ENCODE measurements at places on chromosomes 16 and 17. TPM values are rescaled to one million over a fixed set of nuclear protein-coding genes. Genes with fewer than 3 reads are reported as not detected.

The DNAI2 gene
- 0.12 TPM for polyA plus RNA-seq

The MYO15B gene
- 172 TPM for polyA plus RNA-seq

The MSRB1 gene
- polyA plus RNA-seq = 55.9 TPM

The NXPH3 gene
- 0.76 TPM for polyA plus RNA-seq

The ZNF205 gene
- polyA plus RNA-seq = 15.2 TPM

The GJD3 gene
- not detected for polyA plus RNA-seq

The ODAD4 gene
- polyA plus RNA-seq = 8.7 TPM

The KCNH6 gene
- 2.2 TPM for polyA plus RNA-seq

The HS3ST2 gene
- polyA plus RNA-seq = 0.48 TPM

The IRX3 gene
- 20.1 TPM for polyA plus RNA-seq

The IL17C gene
- polyA plus RNA-seq = 0.13 TPM

The ELMO3 gene
- polyA plus RNA-seq = 4.7 TPM

The FOXF1 gene
- polyA plus RNA-seq = not detected

The NGFR gene
- 2.9 TPM for polyA plus RNA-seq

The SMTNL2 gene
- polyA plus RNA-seq = 57.5 TPM

The PRAC1 gene
- polyA plus RNA-seq = not detected

The WNT9B gene
- polyA plus RNA-seq = 8.5 TPM

The SBK1 gene
- 16.9 TPM for polyA plus RNA-seq

The CEP20 gene
- polyA plus RNA-seq = 47.0 TPM

The PIGS gene
- polyA plus RNA-seq = 101 TPM

All from left kidney (tissue), 8 donors.